ENCODE measurements at places on chromosomes 7 and 10.

DNA sequence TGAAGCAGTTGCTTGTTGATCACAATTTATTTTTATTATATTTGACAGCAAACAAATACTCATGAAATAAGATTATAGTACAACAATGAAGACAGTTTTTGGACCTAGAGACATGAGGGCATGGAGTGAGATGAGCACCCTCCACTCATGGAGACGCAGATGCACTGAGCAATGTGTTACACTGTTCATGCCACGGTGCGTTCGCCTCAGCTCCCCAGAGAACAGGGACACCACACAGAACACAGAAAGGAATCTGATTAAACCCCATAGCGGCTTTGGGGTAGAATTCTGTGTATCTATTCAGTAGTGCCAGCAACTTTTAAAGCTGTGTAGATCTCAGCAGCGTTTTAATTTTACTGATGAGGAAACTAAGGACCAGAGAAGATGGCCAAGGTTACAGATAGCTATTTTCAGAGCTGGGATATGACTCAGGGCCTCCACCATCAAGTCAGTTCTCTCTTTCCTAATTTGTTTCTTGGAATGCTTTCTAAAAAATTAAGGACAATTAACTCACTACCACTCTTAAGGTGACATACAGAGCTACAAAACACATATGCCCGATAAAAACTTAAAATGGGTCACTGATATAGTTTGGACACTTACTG is 33.6 kb downstream of the FAM25A start:
- DNase-seq = no peak

- no peak for DNase-seq
Observed at GRCh38 chr7:72538856-72539255, 126.7 kb upstream of the CALN1 start.

GRCh38 chr7:20326342-20326741 is 4.4 kb upstream of the ITGB8 start:
- DNase-seq = no peak

DNA sequence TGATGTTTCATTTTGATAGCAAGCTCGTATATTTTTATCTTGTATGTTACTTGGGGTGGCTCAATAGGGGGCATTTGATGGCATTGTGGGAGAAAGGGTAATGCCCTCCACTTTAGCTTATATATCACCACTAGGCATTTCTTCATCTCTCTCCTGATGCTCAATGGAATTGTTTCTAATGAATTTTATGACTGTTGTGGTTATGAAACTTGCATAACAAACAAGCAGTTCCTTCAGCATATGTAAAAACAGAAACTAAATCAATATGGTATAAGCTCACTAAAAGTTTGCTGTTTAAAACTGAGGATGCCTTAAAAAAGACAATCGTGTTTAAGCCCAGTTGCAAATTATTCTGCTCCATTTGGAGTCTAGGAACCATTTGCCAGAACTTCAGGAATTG is 75.5 kb downstream of the CDK14 start:
- no peak for DNase-seq

DNA sequence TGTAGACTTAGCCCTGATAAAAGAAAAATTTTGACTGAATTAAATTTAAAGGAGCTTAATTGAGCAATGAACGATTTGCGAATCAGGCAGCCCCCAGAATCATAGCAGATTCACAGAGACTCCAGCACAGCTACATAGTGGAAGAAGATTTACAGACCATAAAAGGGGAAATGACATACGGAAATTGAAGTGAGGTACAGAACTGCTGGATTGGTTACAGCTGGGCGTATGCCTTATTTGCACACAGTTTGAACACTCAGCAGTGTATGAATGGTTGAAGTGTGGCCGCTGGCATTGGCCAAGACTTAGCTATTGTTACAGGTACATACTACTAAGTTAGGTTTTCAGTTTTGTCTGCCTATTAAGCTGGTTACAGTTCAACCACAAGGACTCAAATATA is 433.5 kb upstream of the CELF2 start:
- DNase-seq = no peak

- DNase-seq = no peak
Observed at GRCh38 chr10:56623064-56623463, 262.0 kb upstream of the ZWINT start.

DNA sequence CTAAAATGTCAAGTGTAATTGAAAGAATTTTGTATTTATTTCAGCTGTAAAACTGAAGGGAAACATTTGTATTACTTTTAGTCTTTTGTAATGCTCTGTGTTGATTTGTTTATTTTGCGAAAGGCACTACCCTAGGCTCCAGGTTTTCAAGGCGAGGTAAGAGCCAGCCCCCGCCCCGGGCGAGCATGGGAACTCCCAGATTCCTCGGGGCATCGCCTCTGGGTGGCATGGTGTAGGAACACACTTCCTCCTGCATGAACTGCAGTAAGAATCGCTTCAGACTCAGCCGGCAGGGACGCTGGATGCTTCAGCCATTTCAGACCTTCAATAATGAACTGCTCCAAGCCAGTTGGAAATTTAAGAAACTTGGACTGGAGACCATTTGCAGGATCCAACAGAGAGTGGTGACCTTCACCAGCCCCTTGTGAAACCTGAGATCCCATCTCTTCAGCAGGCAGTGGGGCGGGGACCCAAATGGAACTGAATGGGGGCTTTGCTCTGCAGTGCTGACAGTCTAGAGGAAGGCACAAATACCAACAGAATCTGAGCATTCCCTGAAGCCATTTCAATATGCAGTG is 544.3 kb upstream of the MGMT start:
- DNase-seq = no peak

DNA sequence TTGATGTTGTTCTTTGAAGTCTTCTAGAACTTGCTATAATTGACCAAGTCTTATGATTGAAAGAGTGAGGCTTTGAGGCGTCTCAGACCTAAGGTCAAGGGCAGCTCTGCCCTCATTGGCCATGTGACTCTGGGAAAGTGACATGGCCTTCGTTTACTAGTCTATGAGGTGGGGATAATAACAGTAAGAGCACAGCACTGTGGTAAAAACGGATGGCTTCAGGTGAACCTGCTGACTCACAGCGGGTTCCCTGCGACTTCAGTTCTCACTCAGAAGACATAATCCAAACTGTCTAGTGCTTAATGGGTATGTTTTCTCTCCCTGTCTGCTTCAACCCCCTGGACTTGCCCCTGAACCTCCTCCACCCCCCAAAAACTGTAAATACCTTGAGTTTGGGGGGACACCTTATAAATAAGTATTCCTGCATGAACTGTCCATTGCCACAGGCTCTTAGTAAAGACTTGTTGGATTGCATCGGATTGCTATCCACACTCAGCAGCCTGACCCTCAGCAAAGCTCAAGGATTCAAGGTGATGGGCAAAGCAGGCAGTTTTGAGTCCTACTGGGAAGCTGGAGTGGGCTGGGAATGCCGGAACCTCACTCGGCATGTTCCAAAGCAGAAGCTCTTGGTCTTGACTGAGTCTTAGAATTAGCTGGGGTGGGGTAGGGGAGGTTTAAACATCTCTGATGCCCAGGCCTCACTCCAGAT is 304.6 kb downstream of the KLF6 start:
- no peak for DNase-seq

- no peak for DNase-seq
Observed at GRCh38 chr10:98258683-98259454, 9.1 kb downstream of the LOXL4 start.

- DNase-seq = no peak
Observed at GRCh38 chr10:387909-388660, 252.8 kb downstream of the ZMYND11 start.

DNA sequence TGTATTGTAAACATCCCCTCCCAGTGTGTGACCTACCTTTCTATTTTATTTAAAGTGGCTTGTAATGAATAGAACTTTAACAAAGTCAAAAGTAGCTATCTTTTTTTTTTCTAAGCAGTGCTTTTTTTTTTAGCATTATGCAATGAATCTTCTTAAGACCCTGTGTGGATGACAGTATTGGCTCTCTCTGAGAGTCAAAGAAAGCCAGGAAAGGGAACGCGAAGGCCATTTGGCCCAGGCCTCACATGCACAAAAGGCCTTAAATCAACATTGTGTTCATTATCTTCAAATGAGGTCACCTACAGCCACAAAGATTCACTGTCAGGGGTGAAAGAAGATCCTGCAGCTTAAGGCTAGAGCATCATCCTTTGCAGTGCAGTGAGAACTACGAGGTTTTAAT is 721.5 kb downstream of the GRID1 start:
- no peak for DNase-seq

- DNase-seq = no peak
Observed at GRCh38 chr10:44929356-44930255, 18.5 kb downstream of the TMEM72 start.

- no peak for DNase-seq
Observed at GRCh38 chr7:151871904-151872303, 5.0 kb downstream of the PRKAG2 start.

GRCh38 chr10:75228834-75229233 is 6.9 kb downstream of the COMTD1 start:
- no peak for DNase-seq

GRCh38 chr10:19993714-19994315 is 177.6 kb downstream of the PLXDC2 start:
- no peak for DNase-seq

GRCh38 chr10:69089638-69090599 is 2.0 kb downstream of the SRGN start:
- DNase-seq = no peak
